ENCODE measurements at places on chromosomes 4 and X. TPM values are rescaled to one million over a fixed set of nuclear protein-coding genes. Genes with fewer than 3 reads are reported as not detected.

DNA sequence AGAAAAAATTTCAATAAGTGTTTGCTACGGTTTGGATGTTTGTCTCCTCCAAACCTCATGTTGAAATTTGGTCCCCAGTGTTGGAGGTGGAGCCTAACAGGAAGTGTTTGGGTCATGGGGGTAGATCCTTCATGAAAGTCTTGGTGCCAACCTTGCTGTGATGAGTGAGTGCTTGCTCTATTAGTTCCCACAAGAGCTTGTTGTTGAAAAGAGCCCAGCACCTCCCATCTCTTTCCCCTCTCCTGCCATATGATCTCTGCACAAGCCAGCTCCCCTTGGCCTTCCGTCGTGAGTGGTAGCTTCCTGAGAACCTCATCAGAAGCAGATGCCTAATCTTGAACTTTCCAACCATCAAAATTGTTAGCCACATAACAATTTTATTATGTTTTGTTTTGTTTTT is 10.3 kb upstream of the RAB40A start:
- H3K36me3 ChIP-seq: no peaks in the 10 kb centered on the region
- no peak for DNase-seq
- no peaks in the 10 kb centered on the region for H3K27me3 ChIP-seq
- H3K4me3 ChIP-seq: no peak overlapping the region
- H3K4me1 ChIP-seq: peaks cover 6% of the 10 kb centered on the region
- no peak overlapping the region for H3K27ac ChIP-seq

GRCh38 chrX:134661295-134661694 is 3.0 kb upstream of the PLAC1 start:
- no peak for DNase-seq
- H3K36me3 ChIP-seq: no peaks in the 10 kb centered on the region
- no peaks in the 10 kb centered on the region for H3K4me1 ChIP-seq
- H3K4me3 ChIP-seq: no peak overlapping the region

GRCh38 chr4:122772311-122772710 is 39.8 kb downstream of the BBS12 start:
- H3K36me3 ChIP-seq: no peaks in the 10 kb centered on the region
- H3K27ac ChIP-seq: no peak overlapping the region
- DNase-seq: no peak
- no peaks in the 10 kb centered on the region for H3K4me1 ChIP-seq

- no peaks in the 10 kb centered on the region for H3K4me1 ChIP-seq
- no peaks in the 10 kb centered on the region for H3K27me3 ChIP-seq
- H3K36me3 ChIP-seq: no peaks in the 10 kb centered on the region
- H3K4me3 ChIP-seq: no peak overlapping the region
- H3K27ac ChIP-seq: no peak overlapping the region
Observed at GRCh38 chr4:12359420-12359819, 930.7 kb upstream of the HS3ST1 start.

DNA sequence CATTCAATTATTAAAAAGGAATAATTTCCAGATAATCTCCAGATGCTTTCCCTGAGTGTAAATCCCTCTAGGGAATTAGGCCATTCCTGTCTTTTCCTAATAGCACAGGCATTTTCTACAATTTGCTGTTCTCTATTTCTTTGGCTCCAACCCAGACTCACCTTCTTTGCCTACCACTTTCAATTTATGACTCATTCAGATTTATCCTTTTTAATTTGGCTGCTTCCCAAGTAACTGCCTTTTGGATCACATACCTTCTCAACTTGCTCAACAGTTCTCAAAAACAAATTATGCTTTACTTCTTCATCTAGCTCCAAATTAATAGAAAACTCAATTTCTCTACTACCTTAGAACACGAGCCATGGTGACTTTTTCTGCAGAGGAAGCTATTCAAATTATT is 1166.3 kb upstream of the PCDH7 start:
- H3K36me3 ChIP-seq: no peaks in the 10 kb centered on the region
- H3K4me1 ChIP-seq: no peaks in the 10 kb centered on the region
- DNase-seq: no peak

DNA sequence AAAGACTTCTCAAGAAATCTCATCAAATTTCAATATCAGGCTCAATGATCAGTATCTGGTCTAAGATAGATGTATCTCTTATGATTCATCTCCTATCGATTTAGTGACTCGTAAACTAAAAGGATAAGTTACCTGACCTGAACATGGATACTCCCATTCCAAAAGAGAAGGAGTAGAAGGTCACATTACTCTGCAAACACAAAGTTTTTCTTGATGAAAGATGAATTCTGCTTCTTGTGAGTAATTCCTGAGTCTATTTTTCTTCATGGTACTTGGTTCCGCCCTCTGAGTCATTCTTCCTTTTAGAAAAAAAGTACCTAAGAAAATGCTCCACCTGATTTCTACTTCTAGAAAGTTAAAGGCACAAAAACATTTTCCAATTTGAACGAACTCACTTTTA is 223.1 kb upstream of the SLIT2 start:
- no peak overlapping the region for H3K27ac ChIP-seq
- no peak for DNase-seq
- H3K4me3 ChIP-seq: no peak overlapping the region
- H3K36me3 ChIP-seq: no peaks in the 10 kb centered on the region

DNA sequence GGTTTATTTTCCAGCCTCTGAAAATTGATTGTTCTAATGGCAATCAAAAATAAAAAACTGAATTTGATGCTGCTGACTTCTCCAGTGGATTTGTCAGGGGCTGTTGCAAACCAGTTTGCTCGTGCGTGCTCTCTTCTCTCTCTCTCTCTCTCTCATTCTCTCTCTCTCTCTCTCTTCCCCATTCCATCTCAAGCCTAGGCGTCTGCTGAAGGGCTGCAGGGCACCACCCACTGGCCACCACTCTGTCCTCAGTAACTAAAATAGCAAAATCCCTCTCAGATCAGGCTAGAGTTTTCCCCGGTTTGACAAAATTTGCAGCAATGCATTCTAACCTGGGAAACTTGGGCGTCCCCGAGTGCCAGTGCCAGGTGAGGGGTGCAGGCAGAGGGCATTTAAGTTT is 19.4 kb downstream of the NKX6-1 start:
- H3K27ac ChIP-seq: no peak overlapping the region
- peaks cover 65% of the 10 kb centered on the region for H3K27me3 ChIP-seq

GRCh38 chr4:98260579-98261404 is at the start of gene RAP1GDS1:
RAP1GDS1 (plus strand) TSS chr4:98261384; CDS start chr4:98261566, 182 bp downstream.
- H3K4me1 ChIP-seq: peaks cover 49% of the 10 kb centered on the region
- no peaks in the 10 kb centered on the region for H3K27me3 ChIP-seq
- peaks cover 19% of the 10 kb centered on the region for H3K36me3 ChIP-seq
- DNase-seq: peak; percentile 95
- H3K4me3 ChIP-seq: peak within 1 kb of the TSS; percentile 99
- H3K27ac ChIP-seq: peak within 1 kb of the TSS; percentile 97

DNA sequence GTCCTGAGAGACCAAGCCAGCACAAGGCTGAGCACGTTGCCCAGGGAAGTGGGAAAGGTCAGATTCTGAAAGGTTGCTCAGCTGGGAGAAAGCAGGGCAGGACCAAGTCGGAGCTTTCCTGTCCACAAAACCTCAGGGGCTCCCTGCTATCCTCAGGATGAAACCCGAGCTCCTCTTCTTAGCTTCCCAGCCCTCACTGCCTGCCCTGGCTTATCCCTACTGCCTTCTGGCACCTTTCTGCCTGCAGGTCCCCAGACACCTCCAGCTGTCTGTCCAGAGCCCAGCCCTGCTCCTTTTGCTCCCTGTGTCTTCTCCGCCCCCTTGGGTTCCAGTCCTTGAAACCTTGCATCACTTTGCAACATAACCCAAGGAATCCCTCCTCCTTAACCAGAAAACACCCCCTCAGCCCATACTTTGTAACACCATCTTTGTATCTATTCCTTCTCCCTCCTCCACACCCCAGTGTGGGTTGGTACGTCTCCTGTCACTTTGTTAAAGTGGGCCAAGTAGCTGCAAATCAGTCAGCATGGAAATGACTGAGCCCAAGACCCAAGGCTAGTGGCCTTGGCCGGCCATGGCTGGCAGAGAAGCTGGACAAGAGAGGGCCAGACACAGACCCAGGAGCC is 20.0 kb upstream of the PRRG3 start:
- H3K4me3 ChIP-seq: no peak overlapping the region
- no peak overlapping the region for H3K27ac ChIP-seq
- no peaks in the 10 kb centered on the region for H3K36me3 ChIP-seq
- no peaks in the 10 kb centered on the region for H3K27me3 ChIP-seq
- no peak for DNase-seq
- no peaks in the 10 kb centered on the region for H3K4me1 ChIP-seq

Gene MAGEB16
- not detected for total RNA-seq

Gene TMEM175
- total RNA-seq: 23.4 TPM

Gene MTM1
- 40.3 TPM for total RNA-seq

Gene GUCY1A1
- total RNA-seq: not detected

Gene UGT8
- 0.63 TPM for total RNA-seq

Gene PABPC4L
- total RNA-seq: not detected
